Fibroblast of skin of left biceps (primary cell): ENCODE measurements at places on chromosomes 7 and 10.

GRCh38 chr10:65660006-65660405 is 1265.8 kb upstream of the LRRTM3 start:
- DNase-seq: no peak

DNA sequence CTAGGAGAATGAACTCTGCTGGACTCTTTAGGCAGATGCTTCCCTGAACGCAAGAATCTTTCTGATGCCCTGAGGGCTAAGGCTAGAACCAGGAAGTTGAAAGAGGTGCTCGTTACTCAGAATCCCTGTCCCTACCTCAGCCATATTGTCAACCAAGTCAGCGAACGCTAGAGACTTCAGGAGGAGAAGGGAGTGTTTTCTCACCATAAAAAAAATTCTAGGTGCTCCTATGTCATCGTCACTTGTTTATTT is 359.4 kb downstream of the PRPF18 start:
- DNase-seq: no peak

- peak; percentile 35 for DNase-seq
Observed at GRCh38 chr7:24052572-24053260, 231.3 kb upstream of the NPY start.

- no peak for DNase-seq
Observed at GRCh38 chr10:69065406-69066361, 22.2 kb upstream of the SRGN start.

DNA sequence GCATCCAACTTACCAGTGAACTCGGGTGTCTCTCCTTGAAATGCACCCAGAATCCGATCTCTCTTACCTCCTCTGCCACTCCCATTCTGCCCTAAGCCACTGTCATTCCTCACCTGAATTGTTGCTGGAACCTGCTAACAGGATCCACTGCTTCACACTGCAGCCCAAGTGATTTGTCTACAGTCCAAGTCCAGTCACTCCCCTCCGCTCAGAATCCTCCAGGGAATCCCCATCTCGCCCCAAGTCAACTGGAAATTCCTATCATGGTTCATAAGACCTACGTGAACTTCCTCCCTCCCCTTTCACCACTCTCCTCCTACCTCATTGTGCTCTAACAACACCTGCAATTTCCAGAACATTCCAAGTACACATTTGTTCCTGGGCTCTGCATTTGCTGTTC is 91.3 kb downstream of the SCRN1 start:
- DNase-seq: no peak

DNA sequence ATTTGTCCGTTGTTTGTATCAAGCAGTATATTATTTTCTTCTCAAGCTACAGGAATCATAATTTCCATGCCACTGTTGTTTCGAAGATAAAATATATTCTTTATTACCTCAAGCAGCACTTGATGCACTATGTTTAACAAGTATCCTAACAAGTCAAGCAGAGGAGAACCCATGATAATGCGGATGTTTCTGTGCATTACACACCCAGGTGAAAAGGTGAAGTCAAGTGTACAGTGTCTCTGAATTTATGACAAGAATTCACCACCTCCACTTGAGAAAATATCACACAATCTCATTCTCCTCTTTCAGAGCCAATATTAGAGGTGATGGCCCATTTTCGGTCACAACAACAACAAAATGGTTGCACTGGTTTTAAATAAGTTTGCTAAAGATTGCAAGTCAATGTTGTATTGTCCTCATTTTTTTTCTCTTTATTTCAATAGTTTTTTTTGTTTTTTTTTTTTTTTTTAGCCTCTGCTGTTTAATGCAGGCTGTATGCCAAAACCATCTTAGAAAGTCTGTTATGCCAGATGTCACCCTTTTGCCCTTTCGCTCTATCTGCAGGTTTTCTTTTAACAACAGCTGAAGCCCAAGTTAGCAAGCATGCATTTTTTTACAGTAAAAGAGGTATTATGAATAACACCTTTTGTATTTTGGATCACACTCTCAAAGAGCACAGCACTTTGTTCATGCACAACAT is 568.7 kb upstream of the LRRN3 start:
- no peak for DNase-seq

- no peak for DNase-seq
Observed at GRCh38 chr10:80453842-80454512, at the start of gene TSPAN14. TSS of gene TSPAN14 (plus strand) at chr10:80454310. CDS start at chr10:80489234, 34,924 bp downstream.

- peak; percentile 54 for DNase-seq
Observed at GRCh38 chr10:58412502-58412961, 27.3 kb downstream of the TFAM start.

DNA sequence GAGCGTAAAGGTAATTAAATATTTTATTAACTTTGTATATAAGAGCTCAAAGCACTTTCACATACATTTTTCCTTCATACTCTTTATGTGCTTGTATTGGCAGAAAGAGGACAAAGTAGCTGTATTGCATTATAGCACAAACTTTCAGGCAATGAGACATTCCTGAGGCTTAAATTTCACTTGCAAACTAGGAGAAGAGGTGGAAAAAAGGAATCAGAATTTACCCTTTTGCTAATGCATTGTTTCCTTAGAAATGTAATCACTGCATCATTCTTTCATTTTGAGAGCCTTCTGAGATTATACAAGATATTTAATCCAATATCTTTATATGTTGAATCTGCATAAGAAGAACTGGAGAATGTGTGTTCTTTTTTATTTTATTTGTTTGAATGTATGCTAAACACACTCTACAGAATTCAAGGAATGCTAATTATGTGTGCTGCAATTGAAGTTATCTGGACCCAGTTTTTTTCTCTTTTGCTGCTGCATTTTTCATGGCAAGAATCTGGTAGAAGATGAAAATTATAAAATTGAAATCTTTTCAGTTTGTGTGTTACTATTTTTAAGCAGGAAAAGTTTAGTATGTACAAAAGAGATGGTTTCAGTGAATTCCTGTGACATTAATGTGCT is 185.1 kb downstream of the NXPH1 start:
- DNase-seq: no peak

GRCh38 chr10:132574783-132575319 is 37.3 kb downstream of the INPP5A start:
- no peak for DNase-seq

- peak; percentile 3 for DNase-seq
Observed at GRCh38 chr10:97081621-97082235, 104.0 kb downstream of the SLIT1 start.

- DNase-seq: no peak
Observed at GRCh38 chr10:1644191-1644711, 93.1 kb downstream of the ADARB2 start.

DNA sequence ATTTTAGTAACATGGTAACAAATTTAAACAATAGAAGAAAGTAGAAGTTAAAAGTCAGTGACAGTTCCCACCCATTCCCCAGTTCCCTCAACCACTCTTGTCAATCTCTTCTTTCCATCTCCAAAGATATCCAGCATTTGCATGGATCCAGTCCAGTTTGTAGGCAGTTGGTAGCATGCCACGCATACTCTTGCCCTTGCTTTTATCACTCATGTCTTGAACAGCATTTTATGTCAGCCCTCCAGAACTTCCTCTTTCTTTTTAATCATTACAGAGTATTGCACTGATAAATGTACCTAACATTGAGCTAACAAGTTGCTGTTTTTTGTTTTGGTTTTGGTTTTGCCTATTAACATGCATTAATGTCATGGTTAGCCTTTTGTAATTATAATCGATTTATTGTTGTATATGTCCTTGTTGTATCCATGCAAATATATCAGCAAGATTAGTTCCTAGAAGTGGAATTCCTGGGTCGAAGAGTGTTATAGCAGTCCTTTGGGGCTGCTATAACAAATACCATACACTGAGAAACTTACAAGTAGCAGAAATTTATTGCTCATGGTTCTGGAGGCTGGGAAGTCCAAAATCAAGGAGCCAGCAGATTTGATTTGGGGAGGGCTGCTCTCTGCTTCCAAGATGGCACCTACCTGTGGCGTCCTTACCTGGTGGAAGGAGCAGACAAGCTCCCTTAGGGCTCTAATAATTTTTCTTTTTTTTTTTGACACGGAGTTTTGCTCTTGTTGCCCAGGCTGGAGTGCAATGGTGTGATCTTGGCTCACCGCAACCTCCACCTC is 25.7 kb downstream of the CHST3 start:
- DNase-seq: no peak

DNA sequence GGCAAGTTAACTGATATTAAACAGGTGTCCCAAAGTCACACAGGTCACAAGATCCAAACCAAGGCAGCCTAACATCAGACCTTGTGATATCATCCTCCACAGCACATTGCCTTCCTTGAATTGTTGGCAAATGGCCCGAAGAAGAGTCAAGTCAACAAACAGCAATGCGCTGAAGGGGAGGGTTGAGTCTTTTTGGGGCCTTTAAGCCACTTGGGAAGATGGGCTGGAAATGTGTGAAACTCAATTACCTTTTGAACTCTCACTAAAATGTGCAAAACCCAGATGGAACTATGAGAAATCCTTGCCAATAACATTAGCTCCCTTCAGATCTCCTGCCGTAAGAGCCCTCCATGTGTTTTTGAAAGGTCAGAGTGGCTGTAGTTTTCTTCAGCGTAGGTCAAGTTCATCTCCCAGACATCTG is 47.9 kb upstream of the STK17A start:
- peak; percentile 54 for DNase-seq

- DNase-seq: no peak
Observed at GRCh38 chr7:150716368-150716767, at the start of gene GIMAP1. TSS of gene GIMAP1 (plus strand) at chr7:150716613. CDS start at chr7:150719048, 2,435 bp downstream.

DNA sequence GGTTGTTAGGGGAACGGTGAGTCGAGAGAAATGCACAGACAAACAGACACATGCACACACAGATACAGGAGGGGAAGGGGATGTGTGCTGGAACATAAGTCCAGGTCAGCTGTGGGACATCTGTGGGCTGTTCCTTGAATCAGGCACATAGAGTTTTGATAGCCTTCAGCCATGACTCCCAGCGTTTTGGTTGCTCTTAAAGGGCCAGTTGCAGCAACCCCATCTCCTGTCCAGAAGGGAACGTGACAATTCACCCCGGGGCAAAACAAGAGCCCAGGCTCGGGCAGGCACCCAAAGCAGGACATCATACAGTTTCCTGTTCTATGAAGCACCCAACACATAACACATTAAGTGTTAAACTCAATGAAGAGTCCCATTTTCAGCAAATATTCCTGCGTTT is 9.6 kb downstream of the INSYN2A start:
- no peak for DNase-seq

GRCh38 chr10:60735244-60735643 is 43.0 kb upstream of the CDK1 start:
- no peak for DNase-seq

GRCh38 chr10:126570621-126571602 is 99.6 kb downstream of the C10orf90 start:
- DNase-seq: no peak

DNA sequence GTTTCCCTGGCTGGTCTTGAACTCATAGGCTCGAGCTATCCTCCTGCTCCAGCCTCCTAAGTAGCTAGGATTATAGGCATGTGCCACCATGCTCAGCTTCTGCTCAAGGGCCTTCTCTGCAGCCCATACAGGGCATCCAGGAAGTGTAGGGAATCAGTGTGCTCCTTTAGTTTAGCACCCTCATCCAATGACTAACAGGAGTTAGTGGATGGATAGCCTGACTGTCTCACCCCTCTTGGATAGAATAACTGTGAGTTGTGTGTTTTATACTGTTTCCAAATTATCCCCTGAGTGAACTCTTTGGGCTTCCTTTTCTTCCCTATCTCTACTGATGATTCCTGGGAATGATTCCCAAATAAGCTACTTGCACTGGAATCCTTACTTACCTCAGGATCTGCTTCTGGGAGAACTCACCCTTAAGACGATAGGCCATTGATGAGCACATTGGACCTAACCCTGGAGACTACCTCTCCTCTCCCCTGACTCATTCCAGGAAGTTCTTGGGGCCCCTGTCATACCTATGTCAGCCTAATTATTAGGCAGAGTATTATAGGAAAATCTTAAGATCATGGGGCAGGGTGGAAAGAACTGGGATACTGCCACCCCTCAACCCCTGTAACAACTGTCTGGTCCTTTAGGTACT is 18.5 kb downstream of the STRIP2 start:
- no peak for DNase-seq

GRCh38 chr10:80168162-80168511 is 35.6 kb downstream of the PLAC9 start:
- no peak for DNase-seq

DNA sequence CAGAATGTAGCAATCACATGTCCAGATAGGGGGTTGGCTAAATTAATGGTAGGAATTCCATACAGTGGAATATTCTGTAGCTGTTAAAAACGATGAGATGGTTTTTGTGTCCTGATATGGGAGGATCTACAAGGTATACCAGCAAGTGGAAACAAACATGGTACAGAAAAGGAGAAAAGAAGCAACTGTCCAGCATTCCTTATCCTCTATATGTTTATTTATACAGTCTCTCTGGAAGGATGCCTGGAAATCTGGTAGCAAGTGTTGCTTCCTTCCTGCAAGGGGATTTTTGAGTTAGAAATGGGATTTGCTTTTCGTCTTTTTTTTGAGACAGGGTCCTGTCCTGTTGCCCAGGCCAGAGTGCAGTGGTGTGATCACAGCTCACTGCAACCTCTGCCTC is 19.3 kb downstream of the IL15RA start:
- peak; percentile 33 for DNase-seq

DNA sequence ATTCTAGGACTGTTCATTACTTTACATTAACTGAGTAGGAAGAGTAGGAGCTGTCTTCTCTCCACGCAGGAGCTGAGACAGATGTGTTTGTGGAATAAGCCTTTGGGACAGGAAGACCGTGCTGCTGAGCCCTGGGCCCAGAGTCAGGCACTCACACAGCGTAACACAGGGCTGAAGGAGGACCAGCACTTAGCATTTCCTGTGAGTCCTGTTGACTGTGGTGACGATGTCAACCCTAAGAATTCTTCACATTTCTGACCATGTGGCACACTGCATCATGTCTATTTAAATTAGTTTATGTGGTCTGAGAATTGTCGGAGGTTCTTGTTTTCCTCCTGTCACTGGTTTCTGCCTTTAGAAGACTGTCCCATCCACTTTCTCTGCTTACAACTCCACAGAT is 117.2 kb downstream of the PIP4K2A start:
- no peak for DNase-seq

- peak; percentile 72 for DNase-seq
Observed at GRCh38 chr10:61779950-61780659, 117.4 kb downstream of the CABCOCO1 start.

DNA sequence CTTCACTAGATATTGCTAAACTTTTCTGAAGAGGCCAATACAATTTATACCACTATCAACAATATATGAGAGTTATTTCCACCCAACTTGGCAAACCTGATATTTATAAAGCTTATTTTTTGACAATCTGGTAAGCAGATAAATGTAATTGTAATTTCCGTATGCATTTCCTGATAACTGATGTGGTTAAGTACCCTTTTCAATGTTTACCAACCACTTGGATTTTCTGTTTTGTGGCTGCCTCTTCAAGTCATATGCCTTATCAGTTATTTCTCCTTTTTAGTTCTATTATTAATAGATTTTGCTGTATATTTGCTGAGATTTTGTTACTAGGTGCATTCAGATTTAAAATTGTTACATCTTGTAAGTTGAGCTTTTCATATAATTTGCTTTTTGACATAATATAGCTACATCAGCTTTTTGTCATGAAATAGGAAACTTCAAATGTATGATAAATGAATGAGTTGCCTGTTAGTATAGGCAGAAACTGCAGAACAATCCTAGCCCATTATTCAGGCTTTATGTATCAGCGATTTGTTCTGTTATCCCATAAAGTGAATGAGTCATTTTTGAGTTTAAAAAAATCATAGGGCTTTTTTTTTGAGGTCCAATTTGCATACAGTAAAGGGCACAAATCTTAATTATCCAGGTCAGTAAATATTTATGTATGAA is 11.5 kb downstream of the SGPL1 start:
- DNase-seq: no peak
